ENCODE measurements at places on chromosomes 3 and 15. TPM values are rescaled to one million over a fixed set of nuclear protein-coding genes. Genes with fewer than 3 reads are reported as not detected.

- no peaks in the 10 kb centered on the region for H3K27me3 ChIP-seq
- peaks cover 6% of the 10 kb centered on the region for H3K4me1 ChIP-seq
- no peaks in the 10 kb centered on the region for H3K36me3 ChIP-seq
Observed at GRCh38 chr3:102301155-102301880, 133.5 kb upstream of the ZPLD1 start.

- peaks cover 18% of the 10 kb centered on the region for H3K4me1 ChIP-seq
- peak overlapping the region; percentile 30 for H3K27ac ChIP-seq
- H3K27me3 ChIP-seq = peaks cover 7% of the 10 kb centered on the region
- DNase-seq = no peak
Observed at GRCh38 chr15:68271854-68272471, 5.6 kb upstream of the FEM1B start.

The CIDEC gene
- total RNA-seq = not detected

The CLDN18 gene
- total RNA-seq = not detected

Data from neural crest cell (in vitro differentiated cells).